ENCODE measurements at places on chromosomes 5 and 9. TPM values are rescaled to one million over a fixed set of nuclear protein-coding genes. Genes with fewer than 3 reads are reported as not detected.

- H3K4me1 ChIP-seq = no peaks in the 10 kb centered on the region
- no peaks in the 10 kb centered on the region for H3K36me3 ChIP-seq
- H3K4me3 ChIP-seq = no peak overlapping the region
- H3K27me3 ChIP-seq = no peaks in the 10 kb centered on the region
These were observed 515.1 kb upstream of the TNC start for GRCh38 chr9:115633104-115633503.

DNA sequence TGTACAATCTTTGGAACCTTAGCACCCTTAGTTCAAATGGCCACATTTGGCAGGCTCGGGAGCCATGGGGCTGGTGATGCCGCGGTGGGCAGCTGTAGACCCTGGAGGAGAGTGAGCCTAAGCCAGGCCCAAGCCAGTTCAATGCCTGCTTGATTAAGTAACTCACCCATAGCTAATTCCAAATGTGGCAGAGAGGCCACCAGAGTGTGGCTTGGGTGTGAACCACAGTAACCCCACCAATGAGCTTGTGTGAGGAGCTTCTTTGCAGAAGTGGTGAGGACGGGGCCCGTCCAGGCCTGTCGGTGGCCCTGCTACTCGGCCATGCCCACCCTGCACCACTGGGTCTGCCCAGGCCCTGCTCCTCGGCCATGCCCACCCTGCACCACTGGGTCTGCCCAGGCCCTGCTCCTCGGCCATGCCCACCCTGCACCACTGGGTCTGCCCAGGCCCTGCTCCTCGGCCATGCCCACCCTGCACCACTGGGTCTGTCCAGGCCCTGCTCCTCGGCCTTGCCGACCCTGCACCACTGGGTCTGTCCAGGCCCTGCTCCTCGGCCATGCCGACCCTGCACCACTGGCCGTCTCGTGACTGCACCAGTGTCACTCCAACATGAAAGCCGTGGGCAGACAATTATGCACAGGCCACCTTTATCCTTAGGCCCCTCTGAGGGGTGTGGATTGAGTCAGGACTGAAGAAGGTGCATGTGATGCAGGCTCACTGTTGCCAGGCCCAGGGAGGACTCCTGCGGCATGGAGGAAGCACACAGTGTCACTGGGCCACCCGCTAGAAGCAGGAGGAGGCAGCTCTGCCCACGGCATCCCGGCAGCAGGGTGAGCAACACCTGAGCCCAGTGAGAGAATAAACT lies 75.4 kb downstream of the MRPL36 start:
- peaks cover 2% of the 10 kb centered on the region for H3K4me1 ChIP-seq
- H3K27me3 ChIP-seq = peaks cover 62% of the 10 kb centered on the region
- no peak for DNase-seq
- no peak overlapping the region for H3K4me3 ChIP-seq
- H3K36me3 ChIP-seq = no peaks in the 10 kb centered on the region

GRCh38 chr5:128637031-128637430 lies 99.0 kb upstream of the FBN2 start:
- H3K4me3 ChIP-seq = no peak overlapping the region
- DNase-seq = no peak
- H3K27ac ChIP-seq = no peak overlapping the region
- no peaks in the 10 kb centered on the region for H3K27me3 ChIP-seq
- no peaks in the 10 kb centered on the region for H3K36me3 ChIP-seq
- no peaks in the 10 kb centered on the region for H3K4me1 ChIP-seq

TPPP gene
- not detected for polyA plus RNA-seq

- no peaks in the 10 kb centered on the region for H3K27me3 ChIP-seq
- no peak overlapping the region for H3K27ac ChIP-seq
- no peak for DNase-seq
- H3K4me1 ChIP-seq = no peaks in the 10 kb centered on the region
These were observed 829.2 kb upstream of the DMAC1 start for GRCh38 chr9:8628791-8629190.

IL9 gene
- not detected for polyA plus RNA-seq

- H3K27me3 ChIP-seq = no peaks in the 10 kb centered on the region
- no peaks in the 10 kb centered on the region for H3K36me3 ChIP-seq
- no peak overlapping the region for H3K27ac ChIP-seq
- no peaks in the 10 kb centered on the region for H3K4me1 ChIP-seq
These were observed 82.7 kb downstream of the ITGA1 start for GRCh38 chr5:52870448-52870847.

DNA sequence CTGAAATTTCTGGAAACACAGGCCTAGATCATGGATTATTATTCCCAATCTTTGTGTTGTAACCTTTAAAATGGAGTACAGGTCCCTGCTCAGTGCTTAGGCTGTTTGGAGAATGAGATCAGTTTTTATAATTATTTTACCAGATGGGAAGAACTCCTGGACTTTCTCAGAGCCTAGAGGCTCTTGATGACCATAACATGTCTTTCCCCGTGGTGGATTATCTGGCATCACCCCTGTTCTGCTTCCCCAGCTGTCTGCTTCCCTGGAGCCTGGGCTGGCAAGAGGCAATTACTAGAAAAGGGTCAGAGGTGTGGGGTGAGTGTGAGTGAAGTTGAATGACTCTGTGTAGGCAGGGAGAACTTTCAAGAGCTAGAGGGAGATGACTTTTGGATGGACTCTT lies 143.0 kb downstream of the CARTPT start:
- H3K27ac ChIP-seq = no peak overlapping the region
- H3K4me3 ChIP-seq = no peak overlapping the region
- H3K4me1 ChIP-seq = no peaks in the 10 kb centered on the region
- DNase-seq = no peak
- H3K36me3 ChIP-seq = no peaks in the 10 kb centered on the region

GRCh38 chr5:145587308-145587672 lies 247.9 kb downstream of the PRELID2 start:
- no peak for DNase-seq
- no peaks in the 10 kb centered on the region for H3K4me1 ChIP-seq
- H3K27ac ChIP-seq = no peak overlapping the region
- H3K27me3 ChIP-seq = no peaks in the 10 kb centered on the region
- no peak overlapping the region for H3K4me3 ChIP-seq

DNA sequence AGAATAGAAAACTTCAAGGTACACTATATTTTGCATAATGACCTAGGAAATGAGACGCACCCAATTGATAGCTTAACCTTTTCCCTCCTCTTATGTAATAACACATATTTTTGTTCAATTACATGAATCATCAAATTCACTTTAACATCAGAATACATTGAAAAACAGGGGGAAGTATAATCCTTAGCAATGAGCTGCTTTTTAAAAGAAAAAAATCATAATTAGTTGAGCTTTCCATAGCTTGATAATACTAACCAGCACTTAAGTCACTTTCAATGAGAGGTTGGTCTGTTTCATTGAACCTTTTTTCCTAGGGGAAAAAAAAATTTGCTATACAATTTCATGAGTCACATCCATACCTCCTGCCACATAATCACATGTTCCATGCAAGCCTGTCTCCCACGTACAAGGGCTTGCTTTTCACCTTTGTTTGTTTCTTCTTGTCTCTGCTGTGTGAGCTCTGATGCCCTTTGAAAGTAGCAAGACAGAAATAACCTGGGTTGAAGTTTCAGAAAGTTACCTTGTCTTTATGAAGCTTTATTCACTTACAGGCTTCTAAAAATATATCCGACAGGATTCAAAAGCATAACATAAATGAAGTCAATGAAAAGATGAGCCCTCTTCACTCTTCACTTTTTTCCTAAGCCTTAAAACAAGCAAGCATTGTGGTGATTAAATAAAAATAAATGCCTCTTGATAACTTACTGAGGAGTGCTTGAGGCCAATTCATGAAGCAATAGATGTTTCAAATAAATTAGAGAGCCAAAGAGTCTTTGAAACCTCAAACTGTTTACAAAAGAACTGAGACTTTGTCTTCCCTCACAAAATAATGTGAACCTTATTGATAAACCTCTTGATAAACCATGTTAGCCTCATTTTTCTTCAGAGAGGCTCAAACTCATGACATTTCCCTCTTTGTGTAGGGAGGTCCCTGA lies 108.5 kb downstream of the FEM1C start:
- no peaks in the 10 kb centered on the region for H3K4me1 ChIP-seq
- H3K27ac ChIP-seq = no peak overlapping the region
- no peaks in the 10 kb centered on the region for H3K27me3 ChIP-seq
- DNase-seq = no peak

DNA sequence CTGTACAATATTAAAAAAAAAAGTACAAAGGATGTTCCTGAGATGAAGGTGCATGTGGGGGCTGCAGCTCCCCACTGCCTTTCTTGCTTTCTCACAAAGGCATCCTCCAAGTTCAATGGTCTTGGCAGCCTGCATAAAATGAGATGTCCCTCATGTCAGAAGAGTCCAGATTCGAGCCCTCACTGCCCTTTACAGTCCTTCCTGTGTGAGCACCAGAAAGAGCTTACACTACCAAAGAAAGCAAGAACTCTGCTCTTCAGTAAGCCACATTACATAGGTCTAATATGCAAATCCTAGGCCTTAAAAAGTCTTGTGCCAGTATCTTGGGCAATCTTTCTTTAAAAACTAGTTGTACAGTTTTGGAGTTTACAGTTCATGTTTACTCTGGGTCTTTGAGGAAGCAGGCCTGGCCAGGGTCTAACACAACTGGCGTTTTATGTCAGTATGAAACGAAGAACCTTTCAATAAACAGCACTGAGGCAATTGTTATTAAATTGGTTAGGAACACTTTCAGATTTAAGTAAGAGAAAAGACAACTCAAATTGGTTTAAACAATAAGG lies 36.0 kb downstream of the CSF2 start:
- no peak overlapping the region for H3K4me3 ChIP-seq
- no peak for DNase-seq
- H3K4me1 ChIP-seq = peaks cover 24% of the 10 kb centered on the region
- no peaks in the 10 kb centered on the region for H3K36me3 ChIP-seq

- H3K4me3 ChIP-seq = no peak overlapping the region
- H3K27ac ChIP-seq = no peak overlapping the region
- H3K27me3 ChIP-seq = no peaks in the 10 kb centered on the region
- no peaks in the 10 kb centered on the region for H3K4me1 ChIP-seq
These were observed 106.5 kb upstream of the DMRT1 start for GRCh38 chr9:734831-735511.

GRCh38 chr9:36781533-36781932 lies 208.8 kb downstream of the MELK start:
- H3K4me1 ChIP-seq = no peaks in the 10 kb centered on the region
- no peaks in the 10 kb centered on the region for H3K36me3 ChIP-seq
- H3K4me3 ChIP-seq = no peak overlapping the region
- DNase-seq = no peak
- no peak overlapping the region for H3K27ac ChIP-seq

- no peaks in the 10 kb centered on the region for H3K36me3 ChIP-seq
- H3K27me3 ChIP-seq = peaks cover 4% of the 10 kb centered on the region
- H3K4me1 ChIP-seq = no peaks in the 10 kb centered on the region
- no peak for DNase-seq
- no peak overlapping the region for H3K4me3 ChIP-seq
- no peak overlapping the region for H3K27ac ChIP-seq
These were observed 10.2 kb downstream of the FOXI1 start for GRCh38 chr5:170115925-170116324.

- H3K4me1 ChIP-seq = no peaks in the 10 kb centered on the region
- DNase-seq = no peak
- H3K27me3 ChIP-seq = no peaks in the 10 kb centered on the region
These were observed 224.9 kb downstream of the EBF1 start for GRCh38 chr5:158874792-158875191.

DNA sequence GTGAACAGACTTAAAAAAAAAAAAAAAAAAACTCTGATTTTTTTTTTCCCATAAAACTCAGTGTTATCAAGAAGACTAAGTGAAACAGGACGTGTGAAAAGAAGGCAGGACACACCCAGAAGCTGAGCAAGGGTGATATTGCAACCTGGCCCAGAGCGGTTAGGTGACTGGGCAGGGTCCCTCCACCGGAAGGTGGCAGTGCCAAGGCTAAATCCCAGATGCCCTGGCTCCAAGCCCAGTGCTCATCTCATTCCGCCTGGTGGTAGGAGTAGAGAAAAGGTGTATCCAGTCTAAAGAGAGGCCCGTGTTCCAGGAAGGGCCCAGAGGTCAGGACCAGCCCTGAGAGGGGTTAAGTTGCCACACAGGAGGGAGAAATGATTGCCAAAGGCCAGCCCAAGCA lies 51.5 kb upstream of the SAP30L start:
- no peaks in the 10 kb centered on the region for H3K27me3 ChIP-seq
- peaks cover 6% of the 10 kb centered on the region for H3K4me1 ChIP-seq
- no peak overlapping the region for H3K27ac ChIP-seq

OLFM1 gene
- polyA plus RNA-seq = not detected

GRCh38 chr5:146369691-146370090 lies 31.1 kb downstream of the POU4F3 start:
- no peak for DNase-seq
- no peak overlapping the region for H3K4me3 ChIP-seq
- peaks cover 10% of the 10 kb centered on the region for H3K27me3 ChIP-seq
- H3K4me1 ChIP-seq = no peaks in the 10 kb centered on the region
- no peaks in the 10 kb centered on the region for H3K36me3 ChIP-seq
- no peak overlapping the region for H3K27ac ChIP-seq

GRCh38 chr5:88718736-88719135 lies 164.2 kb downstream of the MEF2C start:
- no peaks in the 10 kb centered on the region for H3K4me1 ChIP-seq
- no peaks in the 10 kb centered on the region for H3K27me3 ChIP-seq
- peaks cover 23% of the 10 kb centered on the region for H3K36me3 ChIP-seq
- H3K27ac ChIP-seq = no peak overlapping the region

GRCh38 chr5:88203981-88204750 lies 64.5 kb downstream of the TMEM161B start:
- no peaks in the 10 kb centered on the region for H3K4me1 ChIP-seq
- H3K4me3 ChIP-seq = no peak overlapping the region
- H3K27me3 ChIP-seq = no peaks in the 10 kb centered on the region
- H3K27ac ChIP-seq = no peak overlapping the region
- no peak for DNase-seq

DNA sequence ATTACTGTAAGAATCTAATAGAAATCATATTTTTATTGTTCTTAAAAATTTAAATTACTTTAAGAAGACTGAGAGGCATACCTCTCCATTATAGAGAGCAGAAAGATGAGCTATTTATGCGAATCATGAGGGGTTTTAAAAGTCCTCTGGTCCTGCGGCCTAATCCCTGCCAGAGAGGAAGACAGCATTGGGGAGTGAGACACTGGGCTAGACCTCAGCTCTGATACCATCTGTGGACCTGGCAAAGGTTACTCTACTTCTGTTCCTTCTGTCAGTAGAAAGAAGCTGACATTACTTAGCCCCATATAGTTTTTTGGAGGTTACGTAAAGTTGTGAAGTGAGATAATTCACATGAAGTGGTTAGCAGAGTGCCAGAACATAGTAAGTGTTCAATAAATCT lies 103.6 kb downstream of the CCDC192 start:
- H3K36me3 ChIP-seq = no peaks in the 10 kb centered on the region
- H3K4me1 ChIP-seq = no peaks in the 10 kb centered on the region
- H3K27me3 ChIP-seq = no peaks in the 10 kb centered on the region
- no peak overlapping the region for H3K4me3 ChIP-seq
- H3K27ac ChIP-seq = no peak overlapping the region

KIAA1958 gene
- 5.9 TPM for polyA plus RNA-seq

BTNL3 gene
- 0.44 TPM for polyA plus RNA-seq

DNA sequence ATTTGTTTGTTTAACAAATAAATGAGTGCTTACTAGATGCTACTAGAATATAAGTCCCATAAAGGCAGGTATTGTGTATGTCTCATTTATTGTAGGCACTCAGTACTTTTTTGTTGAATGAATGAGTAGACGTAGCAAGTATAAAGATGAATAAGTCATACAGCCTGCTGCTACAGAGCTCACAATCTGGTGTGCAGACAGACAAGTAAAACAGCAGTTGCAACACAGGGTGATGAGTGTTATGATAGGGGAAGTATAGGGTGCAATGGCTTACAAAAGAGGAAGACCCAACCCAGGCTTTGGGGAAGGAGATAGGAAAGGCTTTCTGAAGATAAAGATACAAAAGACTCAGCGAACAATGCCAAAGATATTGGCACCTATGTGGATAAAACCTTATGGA lies 47.7 kb downstream of the SH3RF2 start:
- H3K36me3 ChIP-seq = no peaks in the 10 kb centered on the region
- H3K4me1 ChIP-seq = no peaks in the 10 kb centered on the region
- DNase-seq = no peak
- no peaks in the 10 kb centered on the region for H3K27me3 ChIP-seq

GRXCR2 gene
- polyA plus RNA-seq = not detected
